Inflammatory macrophage treated with lipopolysaccharide for 1 hour (primary cell): ENCODE measurements at places on chromosomes 2 and 18.

DNA sequence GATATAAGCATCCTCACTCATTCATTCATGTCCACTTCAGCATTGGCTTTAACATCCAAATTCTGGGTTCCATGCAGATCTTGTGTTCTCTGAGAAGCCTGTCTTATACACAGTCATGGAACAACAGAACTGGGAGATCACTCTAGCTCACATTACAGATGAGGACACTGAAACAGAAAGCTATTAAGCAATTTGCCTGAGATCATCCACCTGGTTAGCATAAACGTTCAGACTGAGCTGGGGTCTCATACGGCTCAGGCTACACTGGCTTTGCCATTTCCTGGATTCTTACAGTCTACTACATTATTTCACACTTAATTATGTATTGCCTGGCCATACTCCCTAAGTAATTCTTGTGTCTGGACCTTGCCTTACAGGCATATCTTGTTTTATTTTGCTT lies 169.4 kb upstream of the FANCL start:
- no peak for DNase-seq

- no peak for DNase-seq
Measured at GRCh38 chr2:127011796-127012195, 95.2 kb downstream of the BIN1 start.

GRCh38 chr2:8794923-8795825 lies 42.2 kb downstream of the KIDINS220 start:
- DNase-seq, result no peak

DNA sequence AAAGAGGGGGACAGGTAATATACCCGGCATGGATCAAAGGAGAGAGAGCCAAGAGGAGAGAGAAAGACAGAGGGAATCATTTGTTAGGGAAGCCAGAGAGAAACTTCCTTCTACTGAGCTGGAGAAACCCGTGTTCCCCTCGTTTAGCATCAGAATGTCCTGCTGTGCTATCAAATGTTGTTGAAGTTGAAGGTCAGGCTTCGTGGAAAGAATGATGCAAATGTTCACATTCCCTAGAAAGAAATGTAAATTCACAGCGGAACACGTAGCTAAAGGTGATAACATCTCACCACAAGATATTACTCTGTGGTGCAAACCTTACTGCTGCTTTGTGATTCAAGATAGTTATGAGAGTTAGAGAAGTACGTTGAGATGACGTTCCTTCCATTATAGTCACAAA lies 258.1 kb downstream of the LNPK start:
- DNase-seq, result no peak

DNA sequence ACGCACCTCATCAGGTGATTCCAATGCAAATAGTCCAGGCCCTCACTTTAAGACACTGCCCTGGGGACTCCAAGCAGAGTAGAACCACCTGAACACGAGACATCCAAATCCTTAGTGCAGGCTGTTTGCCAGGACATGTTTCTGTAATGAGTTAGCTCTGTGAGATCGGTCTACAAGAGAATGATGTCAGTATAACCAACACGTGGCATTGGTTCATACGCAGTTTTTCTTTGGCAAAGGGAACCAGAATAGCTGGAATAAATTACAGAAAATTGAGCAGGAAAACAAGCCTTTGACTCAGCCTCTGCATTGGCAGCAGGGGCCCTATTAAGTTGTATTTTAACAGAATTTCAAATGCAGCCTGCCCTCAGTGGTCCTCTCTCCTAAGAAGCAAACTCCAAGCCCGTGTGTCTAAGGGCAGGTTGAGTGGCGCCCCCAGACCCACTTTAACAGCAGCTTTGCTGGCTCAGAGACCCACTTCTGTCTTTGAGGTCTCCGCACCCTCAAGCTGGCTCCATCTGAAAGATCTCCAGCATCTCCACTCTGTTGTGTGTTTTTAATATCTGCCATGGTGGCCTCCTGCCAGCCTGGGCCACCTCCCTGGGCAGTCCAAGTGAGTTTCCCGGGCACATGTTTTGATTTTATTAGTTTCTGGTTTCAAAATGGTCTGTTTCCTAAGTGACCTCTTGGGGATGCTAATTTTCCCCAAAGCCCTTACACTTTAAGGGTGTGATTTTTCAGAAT lies 61.3 kb downstream of the ALPK2 start:
- DNase-seq, result no peak

GRCh38 chr2:196205011-196205766 lies 33.8 kb upstream of the STK17B start:
- DNase-seq, result peak; percentile 94

GRCh38 chr2:238582159-238582558 lies 155.4 kb downstream of the ASB1 start:
- no peak for DNase-seq

DNA sequence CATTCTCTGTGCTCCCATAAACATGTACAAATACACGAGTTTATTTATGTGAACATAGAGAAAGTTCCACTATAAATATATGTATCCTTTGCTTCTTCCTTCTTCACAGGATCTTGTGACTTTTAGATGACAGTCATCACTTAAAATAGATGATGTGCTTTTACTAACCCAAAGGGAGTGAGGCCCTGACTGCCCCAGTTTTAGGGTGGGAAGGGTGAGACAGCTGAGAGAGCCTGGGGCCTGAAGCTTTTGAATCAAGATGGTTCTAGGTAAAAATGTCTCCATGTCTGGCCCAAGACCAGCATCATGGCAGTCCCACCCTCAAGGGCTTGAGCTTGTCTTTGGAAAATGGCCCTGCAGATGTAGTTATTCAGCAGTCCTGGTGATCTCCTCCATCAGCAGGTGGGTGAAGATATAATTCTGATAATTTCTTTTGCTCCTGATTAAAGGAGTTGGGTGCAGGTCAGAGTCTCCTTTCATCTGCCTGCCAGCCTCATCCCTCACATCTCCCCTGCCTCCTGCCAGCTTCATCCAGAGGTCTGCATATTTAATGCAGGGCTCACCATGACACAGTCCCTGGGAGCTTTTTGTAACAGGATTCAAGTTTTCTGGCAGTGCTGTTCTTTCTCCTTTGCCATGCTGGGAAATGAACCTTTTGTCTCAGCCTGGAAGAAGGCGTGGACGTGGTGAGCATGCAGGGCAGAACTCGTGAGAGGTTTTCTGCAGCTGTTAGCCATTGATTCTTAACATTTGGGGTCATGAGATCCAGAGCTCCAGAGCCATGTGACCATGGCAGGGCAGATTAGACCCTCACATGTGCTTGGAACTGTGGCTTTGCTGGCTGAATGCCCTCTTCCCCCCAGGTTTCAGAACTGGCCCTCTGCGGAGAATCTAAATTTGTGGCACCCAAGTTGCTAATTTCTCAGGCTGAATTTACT lies 2.7 kb downstream of the HRH4 start:
- DNase-seq, result peak; percentile 67

GRCh38 chr2:224183086-224183485 lies 144.0 kb upstream of the SERPINE2 start:
- no peak for DNase-seq

- no peak for DNase-seq
Measured at GRCh38 chr2:149692961-149693396, 105.4 kb upstream of the MMADHC start.

DNA sequence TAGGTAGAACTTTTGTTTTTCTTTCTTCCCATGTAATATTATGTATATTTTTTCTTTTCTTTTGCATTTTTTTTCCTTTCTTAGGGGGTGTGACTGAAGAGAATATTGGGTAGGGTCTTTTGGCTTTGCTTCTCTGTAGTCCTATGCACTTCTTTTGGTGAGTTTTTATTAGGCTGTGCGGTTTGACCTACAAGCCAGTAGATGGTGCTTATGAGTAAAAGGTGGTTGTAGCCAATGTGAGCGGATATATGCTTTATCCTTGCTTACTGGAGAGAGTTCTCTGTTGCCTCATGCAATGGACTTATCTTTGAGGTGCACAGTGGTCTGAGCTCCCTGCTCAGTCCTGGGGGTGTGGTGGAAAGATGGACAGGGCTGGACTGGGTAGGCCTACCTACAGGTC lies 52.7 kb downstream of the DSEL start:
- no peak for DNase-seq
